Retina (tissue), 1 donor: ENCODE measurements at places on chromosomes 7 and 10.

DNA sequence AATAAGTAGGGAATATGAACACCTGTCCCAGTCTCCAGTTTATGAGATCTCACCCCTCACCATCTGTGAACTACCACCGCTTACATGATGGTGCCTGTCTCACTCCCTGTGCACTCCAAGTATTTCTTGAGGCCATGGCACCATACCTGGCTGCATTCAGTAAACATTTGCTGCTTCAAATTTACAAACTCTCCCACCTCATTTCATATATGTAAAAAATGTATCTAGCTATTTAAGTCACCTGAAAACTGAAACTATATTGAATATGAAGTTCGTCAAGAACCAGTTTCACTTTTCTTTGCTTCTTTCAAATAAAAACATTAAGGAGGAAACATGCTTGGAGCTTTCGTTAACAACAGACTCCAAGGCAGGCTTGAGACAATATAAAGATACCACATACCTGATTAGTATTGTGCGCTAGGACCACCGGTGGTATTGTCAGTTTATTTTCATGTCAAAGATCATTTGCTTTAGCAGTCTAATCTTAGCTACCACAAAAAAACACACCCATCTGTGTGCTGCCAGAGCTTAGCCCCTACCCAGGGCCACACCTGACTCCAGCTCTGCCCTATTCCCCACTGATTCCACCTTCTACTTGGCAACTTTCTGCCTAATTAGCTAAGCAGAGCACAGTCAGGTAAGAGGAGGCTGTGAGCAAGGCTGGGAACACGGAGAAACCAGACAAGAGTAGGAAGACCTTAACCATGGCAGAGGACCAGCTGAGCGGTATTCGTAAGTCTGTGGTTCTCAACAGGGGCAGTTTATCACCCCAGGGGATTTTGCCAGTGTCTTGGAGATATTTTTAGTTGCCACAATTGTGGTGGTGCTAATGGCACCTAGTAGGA, 92.0 kb downstream of the ZFAND4 start:
- no peak for DNase-seq

DNA sequence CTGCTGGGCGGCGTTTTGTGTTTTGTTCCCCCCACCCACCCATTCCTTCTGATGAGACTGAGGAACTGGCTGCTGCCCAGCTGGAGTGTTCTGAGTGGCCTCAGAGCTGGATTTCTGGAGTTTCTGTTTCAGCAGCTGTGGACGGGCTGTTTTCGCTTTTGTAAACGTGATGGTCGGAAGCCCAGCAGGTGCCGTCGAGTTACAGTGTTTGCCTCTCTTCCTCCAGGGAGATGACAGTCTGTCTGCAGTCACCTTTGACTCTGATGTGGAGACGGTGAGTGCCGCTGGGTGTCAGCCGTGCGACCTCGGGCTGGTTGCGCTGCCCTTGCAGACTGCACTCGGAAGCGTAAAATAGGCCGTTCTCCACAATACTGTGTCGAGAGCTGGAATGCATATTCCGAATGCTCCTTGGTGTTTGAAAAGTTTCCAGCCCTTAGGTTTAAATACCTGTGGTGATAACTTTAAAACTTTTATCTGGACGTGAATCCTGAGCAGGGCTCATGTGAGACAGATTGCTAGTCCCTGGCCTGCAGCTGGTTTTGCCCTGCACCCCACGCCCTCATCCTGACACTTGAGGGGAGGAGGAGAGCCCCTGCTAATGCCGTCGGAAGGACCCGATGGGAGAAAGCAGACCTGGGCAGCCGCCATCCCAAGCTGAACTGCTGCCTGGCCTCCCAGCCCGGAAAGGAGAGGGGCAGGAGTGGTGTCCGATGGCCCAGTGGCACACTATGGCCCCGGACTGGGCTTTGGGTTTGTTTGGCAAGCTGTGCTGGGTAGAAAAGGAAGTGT, 8.3 kb downstream of the IQCE start:
- DNase-seq, result peak; percentile 64

DNA sequence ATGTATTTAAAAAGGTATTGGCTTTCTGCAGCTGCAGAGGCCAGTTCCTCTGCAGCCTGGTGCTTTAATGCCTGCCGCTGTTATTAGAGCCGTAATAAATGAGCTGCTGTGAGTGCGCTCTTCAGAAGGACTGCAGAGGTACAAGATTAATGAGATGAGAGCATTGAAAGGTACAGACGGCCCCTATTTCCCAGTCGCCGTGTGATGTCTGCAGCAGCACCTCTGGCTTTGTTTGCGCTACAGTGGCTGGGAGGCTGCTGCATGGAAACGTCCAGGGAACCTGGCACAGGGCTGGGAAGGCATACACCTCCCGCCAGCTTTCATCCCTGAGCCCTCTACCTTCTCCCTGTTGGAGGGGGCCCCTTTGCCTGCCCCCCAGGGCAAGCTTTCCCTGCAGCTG, 383.8 kb upstream of the ZMIZ1 start:
- DNase-seq, result no peak

- no peak for DNase-seq
Measured at GRCh38 chr10:46516660-46517416, 39.6 kb downstream of the GPRIN2 start.

DNA sequence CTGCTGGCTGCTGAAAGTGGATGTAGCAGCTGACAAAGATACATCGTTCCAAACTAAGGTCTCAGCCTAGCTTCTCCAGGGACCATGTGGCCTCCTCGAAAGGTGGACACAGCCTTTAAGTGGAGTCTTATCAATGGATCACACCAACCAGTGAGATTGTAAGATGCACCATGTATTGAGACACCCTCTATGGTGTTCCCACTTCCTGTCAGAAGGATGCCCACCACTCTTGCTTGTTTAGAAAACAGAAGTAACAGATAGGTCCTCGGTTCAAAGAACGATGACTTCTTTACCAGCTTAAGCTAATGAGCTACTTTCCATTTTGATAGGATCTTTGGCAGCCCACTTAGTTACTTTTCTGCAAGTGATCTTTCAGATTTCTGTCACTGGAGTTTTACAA, 34.3 kb downstream of the SLC25A13 start:
- no peak for DNase-seq

DNA sequence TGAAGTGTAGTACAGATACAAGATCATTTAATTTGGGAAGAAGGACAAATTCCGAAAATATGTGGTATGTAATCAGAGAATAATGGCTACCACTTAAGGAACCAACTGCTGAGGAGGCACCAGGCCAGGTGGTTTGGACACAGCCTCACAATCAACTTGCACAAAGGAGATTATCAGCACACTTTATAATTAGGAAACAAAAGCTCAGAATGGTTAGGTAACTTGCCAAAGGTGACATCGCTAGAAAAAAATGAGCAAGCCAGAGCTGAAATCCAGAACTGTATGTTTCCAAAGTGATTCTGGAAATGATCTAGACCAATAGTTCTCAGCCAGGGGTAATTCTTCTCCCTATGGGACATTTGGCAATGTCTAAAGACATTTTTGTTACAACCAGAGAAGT, 36.6 kb downstream of the ERCC6 start:
- no peak for DNase-seq

DNA sequence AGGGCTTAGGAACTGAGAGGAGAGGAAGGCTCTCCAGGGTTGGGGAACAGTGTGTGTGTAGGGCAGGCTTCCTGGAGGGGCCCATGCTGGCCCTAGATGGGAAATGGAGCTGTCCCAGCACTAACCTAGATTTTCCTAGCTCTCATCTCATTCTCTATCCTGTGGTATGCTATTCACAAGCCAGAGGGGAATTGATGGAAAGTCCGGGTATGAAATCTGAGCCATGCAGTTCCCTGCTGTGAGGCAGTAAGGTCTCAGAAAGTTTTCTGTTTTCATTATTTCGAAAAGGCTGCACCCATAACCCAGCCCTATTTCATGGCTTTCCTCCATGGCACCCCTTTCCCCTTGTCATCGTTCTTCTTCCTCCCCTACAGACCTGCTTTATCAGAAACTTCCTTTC, 220.3 kb downstream of the RPS24 start:
- DNase-seq, result no peak

DNA sequence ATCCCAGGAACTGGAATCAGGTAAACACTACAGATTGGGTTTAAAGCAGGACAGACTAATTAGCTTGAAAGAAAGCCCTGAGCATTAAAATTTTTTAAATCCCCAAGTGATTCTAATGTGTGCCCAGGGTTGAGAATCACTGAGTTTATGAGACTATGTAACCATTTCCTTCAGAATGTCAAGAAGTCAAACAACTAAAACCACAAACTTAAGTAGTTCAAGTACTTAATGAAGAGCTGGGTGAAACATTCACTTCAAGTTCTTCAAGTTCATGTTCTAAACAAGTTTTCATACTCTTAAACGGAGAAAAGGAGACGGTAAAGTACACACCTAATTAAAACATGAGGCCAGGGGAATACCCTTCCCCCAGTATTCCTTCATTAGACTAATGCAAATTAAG, 28.2 kb upstream of the TLL2 start:
- no peak for DNase-seq

GRCh38 chr10:73871295-73872189, 2.8 kb downstream of the CAMK2G start:
- no peak for DNase-seq

GRCh38 chr10:13983035-13983434, 347.7 kb downstream of the FRMD4A start:
- no peak for DNase-seq

DNA sequence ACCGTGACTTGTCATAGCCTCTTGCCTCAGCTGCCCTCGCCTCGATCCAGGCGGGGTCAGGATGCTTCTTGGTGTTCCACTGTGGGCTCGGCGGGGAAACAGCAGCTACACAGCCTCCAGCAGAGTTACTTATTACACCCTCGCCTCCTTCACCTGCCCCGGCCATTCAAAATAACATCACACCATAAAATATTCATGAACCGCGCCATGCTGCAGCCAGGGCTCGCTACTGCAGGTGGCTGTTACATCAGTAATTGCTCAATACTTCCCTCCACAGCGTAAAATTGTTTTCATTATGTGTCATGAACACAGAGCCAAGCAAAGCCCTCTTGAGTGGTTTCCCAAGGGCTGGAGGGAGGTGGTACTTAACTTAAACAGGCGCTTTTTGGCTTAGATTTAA, 241.5 kb upstream of the SP8 start:
- DNase-seq, result peak; percentile 66

DNA sequence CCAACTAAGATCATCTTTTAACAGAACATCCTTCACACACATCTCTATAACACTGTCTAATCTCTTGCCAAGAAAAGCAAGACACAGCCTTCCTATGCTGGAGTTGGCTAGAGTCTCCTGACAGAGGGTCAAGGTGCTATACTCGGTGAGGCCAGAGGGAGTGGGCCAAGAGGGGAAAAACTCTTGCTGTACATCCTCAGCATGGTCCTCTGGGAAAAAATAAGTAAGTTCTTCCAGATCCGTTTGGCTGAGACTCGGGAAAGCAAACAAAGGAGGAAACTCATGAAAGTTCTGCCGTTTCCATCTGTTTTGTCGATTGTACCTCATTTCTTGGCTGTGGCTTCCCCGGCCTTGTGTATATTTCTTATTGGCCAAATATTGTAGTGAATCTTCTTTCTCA, 33.9 kb downstream of the VWDE start:
- no peak for DNase-seq

DNA sequence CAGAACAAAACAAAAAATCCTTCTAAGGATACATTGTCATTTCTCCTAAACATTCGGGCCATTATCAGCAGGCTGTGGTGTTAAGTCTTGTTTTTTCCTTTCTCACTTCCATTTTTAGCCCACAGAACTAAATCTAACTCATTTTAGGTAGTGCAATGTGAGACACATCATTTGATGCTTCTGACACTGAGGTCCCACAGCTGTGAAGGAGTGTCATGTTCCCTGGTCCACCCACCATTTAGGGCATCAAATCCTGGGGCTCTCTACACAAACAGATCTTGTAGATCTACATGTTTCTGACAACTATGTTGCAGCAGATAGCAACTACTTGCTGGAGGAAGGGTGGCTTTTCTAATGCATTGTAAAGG, 232.5 kb upstream of the IGFBP3 start:
- no peak for DNase-seq

DNA sequence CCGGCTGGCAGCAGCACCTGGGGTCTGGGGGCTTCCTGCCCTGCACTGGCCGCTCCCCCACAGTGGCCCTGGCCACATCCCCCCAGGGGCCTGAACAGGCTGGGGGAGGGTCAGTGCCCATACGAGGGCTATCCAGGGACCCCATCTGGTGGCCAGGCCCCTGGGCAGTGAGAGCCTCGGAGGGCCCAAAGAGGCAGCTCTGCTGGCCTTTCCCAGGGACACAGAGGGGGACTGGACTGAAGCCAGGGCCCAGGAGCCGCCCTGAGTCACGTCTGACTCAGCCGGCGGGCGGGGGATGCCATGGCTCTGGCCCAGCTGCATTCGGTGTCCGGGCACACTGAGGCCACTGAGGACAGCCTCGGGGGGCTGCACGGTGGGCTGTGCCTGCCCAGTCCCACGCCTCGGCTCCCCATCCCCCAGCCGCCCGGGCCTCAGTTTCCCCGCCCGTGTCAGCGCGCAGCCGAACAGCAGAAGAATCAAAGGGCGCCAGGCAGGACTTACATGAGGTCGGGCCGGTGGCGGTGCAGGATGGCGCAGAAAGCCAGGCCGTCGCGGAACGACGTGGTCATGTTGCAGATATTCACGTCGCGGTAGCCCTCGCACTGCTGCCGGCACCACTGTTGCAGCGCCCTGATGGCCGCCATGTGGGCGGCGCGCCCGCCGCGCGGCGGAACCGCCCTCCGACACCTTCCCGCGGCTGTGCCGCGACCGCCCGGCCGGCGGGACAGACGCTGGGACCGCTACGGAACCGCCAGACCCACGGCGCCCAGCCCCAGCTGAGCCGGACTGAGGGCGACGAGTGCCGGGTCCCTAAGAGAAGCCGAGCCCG, at the start of gene MICALL2:
MICALL2 (minus strand) TSS at position 788 of the 829 bp plus-strand sequence; CDS start at position 644, 144 bp downstream.
- peak; percentile 73 for DNase-seq

DNA sequence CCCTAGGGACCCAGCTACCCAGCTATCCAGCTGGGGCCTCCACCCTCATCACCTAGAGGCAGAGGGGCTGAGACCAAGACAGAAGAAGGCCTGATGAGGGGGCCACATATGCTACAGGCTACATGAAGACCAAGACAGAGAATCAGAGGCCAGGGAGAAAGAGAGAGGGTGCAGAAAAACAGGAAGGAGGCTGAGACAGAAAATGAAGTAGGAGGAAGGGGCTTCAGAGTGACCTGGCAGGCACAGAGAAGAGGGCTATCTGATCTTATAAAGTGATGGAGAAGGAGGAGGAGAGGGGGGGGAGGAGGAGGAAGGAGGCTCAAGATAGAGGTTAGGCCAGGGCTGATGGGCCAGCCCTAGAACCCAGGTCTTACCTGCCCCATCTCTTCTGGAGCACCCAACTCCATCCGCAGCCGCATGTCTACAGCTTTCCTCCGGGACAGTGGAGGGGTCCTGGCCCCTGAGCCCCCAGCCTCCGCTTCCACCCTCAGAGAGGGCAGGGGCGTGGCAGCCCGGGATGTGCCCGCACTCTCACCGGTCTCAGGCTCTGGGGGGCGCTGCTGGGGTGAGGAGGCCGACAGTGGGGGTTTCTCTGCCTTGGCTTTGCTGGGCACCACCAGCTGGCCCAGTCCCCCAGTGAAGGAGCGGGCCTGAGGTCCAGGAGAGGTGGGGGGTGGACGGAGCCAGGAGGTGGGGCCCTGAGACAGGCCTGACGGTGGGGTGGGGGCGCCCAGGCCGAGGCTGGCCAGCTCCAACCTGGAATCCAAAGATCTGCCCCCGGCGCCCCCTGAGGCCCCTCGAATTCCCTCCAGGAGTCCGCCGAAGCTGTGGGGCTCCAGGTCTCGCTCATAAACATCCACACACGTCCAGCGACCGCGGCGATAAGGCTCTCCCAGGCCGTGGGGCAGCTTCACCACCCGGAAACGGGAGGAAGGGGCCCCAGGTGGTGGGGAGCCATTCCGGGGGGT, 1.8 kb downstream of the TSC22D4 start:
- DNase-seq, result no peak
